ENCODE measurements at places on chromosomes 11 and 22. TPM values are rescaled to one million over a fixed set of nuclear protein-coding genes. Genes with fewer than 3 reads are reported as not detected.

DNA sequence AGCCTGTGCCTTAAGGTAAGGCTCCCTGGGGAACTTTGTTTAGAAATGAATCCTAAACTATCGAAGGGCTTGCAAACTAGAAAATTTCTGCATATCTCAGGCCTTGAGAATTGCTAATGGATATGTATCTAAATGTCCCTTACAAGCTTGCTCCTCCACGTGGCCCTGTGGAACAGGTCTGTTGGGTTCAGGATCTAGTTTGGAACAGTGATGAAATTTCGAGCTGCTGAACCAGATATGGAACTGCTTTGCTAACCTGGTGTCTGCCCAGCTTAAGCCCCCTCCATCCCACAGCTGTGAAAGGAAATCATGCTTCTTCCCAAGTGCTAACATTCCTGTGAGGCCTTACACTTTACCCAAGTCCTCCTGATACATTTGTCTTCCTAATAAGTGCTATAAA, 11.6 kb downstream of the SREBF2 start:
- no peak for DNase-seq

DNA sequence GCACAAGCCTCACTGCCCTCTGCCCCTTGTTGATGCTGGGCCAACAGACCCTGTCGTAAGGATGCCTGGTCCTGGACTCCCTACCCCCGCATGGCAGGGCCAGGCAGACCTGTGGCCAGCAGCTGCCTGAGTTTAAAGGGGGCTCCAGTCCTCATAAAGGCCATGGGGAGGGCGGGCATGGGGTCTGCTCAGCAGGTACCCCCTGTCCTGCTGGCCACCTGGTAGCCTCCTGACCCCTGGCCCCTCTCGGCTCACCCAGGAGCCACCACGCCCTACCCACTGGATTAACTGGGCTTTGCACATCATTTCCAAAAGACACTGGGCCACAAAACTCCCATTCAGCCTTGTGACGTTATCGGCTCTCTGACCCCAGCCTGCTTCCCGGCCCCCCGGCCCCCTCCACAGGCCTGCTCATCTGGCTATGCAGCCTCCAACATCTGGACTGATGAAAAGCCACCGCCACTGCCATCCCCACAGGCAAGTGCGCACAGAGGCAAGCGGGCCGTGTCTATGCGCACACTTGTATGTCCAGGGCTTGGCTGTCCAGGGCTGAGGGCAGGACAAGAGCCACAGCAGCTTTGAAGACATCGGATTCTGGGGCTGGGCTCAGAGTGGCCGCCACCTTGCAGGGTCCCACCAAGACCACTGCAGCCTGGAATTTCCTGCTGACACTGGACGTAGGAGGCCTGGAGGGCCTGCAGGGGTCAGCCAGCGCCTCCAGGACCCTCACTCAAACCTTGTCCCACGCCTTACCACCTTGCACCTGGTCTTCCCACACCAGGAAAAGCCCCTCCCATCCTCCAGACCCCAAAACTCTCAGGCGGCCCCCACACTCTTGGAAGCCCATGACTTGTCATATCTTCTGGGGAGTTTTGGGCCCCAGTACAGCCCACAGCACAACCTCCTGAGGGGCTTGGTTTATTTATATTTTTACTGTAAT, 48.7 kb downstream of the IGF2 start:
- no peak for DNase-seq

DNA sequence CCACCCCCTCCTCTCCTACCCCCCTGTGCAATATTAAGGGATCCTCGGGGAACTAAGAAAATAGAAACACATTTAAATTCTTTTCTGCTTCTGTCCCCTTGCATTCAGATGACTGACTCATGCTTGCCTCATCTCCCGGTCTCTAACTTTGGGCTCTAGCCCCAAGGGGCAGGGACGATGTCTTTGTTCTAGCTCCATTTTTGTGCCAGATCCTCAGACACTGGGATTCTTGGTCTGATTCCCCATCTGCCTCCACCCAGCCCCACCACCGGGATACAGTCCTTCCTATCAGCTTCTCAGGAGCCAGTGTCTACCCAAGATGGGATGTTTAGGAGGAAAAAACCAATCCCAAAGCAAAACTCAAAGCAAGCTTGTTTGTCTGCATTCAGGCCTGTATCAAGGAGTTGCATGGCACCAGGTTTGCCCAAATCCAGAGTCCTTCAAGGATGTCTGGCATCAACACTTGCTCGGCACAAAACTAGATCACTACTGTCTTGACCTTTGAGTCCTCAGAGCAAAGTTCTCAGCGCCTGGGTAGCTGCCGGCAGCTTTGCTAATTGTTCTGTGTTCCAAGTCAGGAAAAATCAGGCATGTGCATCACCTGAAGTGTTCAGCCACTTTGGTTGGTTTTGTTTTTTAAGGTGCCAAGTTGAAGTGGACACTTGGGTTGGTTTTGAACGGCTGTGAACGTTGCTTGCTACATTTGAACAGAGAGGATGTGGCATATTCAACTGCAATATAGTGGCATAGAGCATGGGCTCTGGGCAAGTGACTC, 212.8 kb downstream of the DSCAML1 start:
- no peak for DNase-seq

- DNase-seq = no peak
These were observed 157.6 kb downstream of the MYO18B start for GRCh38 chr22:25899566-25899965.

- DNase-seq = no peak
These were observed 77.1 kb downstream of the SCUBE1 start for GRCh38 chr22:43266076-43266475.

DNA sequence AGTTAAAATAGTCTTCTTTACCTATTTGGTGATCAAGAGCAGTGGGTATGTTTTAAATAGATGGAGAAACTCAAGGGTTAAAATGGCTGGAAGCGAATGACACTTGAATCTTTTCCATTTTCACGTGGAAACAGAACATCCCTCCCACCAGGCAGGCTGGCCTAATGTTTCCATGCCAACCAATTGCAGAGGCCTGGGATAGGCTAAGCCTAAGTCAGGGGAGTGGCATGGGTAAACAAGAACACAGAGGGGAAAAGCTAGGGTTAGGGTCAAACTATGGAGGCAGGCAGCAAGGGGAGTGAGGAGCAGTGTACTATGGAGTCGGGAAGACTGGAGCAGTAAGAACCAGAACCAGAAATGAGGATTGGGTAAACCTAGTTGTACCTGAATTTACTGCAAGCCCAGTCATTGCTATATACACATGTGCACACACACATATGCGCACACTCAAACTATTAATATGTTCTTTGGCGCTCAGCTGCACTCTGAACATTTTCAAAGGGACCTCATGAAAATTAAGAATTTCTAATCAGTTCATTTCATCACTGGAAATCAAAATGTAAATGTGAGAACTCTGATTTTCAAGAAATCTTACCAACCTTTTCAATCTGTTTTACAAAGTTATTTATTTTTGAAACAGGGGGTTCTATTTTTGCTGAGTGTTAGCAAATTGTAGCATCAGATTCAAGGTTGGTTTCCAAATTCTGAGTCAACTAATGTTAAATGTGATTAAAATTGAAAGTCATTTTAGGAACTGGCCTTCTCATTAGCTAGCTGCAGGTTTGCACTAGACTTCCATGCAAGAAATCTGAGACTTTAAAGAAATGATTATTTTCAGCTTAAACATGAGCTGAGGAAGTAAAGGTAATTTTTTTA, 327.0 kb upstream of the CCDC90B start:
- peak; percentile 48 for DNase-seq

GRCh38 chr11:2379466-2380174, 2.5 kb downstream of the CD81 start:
- DNase-seq = no peak

DNA sequence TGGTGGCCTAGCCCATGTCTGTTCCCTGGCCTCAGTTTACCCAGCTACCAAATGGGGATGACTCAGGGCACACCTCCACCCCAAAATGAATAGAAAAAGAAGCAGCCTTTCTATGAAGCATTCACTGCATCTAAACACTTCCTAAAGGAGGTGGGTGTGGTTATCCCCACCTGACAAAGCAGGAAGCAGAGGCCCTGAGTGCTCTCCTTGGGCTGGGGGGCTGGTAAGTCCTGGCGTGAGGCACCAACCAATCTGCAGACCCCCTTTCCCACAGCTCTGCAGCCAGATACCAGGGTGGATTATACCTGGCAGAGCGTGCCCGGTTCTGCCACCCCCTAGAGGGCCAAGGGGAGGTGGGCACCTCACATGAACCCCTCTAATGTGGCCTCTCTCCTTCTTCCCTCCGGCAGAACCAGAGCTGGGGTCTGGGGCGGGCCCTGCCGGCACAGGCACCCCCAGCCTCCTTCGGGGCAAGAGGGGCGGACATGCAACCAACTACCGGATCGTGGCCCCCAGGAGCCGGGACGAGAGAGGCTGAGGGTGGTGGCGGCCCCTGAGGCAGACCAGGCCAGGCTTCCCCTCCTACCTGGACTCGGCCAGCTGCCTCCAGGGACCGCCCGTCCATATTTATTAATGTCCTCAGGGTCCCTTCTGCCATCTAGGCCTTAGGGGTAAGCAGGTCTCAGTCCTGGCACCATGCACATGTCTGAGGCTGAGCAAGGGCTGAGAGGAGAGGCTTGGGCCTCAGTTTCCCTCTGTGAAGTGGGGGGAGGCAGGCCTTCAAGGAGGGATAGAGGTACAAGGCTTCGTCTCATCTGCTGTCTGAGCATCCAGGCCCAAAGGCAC, 9.2 kb downstream of the RHBDD3 start:
- no peak for DNase-seq

DNA sequence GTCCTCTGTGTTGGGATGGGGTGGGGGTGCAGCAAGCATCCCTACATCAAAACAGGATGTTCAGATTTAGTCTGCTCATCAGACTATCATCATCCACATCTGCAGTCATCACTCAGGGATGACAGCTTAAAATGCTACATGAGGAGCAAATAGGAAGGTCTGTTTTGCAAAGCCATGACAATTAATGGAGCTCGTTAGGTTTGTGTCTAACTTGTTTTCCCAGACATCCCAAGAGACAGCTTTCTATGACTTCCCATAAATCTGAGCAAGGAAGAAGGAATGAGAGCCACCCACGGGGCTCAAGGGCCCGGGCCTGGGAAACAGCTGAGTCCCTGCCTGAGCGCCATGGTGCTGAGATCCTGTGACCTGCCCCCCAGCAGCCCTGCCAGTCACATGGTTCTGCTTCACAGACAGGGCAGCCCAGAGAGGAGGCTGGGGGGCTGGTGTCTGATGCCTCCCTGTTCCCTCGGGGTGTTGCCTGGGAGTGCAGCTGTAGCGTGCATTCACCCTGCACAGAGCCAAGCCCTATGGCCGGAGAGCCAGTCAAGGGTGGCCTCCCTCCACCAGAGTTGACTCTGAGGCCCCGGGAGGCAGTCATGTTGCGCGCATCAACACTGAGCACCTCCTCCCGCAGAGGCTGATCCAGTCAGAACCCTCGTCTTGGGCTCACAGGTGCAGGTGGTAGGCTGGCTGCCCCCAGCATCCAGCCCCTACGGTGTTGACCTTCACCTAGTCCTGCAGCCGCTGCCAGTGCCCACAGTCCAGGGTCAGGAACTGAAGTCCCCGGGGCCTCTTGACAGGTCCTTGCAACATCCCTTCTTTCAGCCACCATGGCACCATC, 12.1 kb downstream of the DERL3 start:
- peak; percentile 1 for DNase-seq

GRCh38 chr11:60316317-60316716, 10.7 kb upstream of the MS4A6E start:
- DNase-seq = no peak

DNA sequence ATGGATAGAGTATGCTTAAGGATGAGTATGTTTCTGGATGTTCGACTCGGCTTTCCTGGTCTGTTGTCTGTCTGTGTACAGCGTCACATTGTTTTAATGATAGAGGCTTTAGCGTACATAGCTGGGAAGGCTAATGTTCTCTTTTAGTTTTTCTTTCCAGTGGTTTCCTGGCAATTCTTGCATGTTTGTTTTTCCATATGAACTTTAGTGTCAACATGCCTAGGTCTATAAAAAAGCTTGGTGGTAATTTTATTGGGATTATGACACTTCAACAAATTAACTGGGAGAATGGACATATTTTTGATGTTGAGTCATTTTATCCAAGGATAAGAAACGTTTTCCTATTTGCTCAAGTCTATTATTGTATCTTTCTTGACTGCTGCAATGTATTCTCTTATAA, 17.6 kb downstream of the F2 start:
- no peak for DNase-seq

DNA sequence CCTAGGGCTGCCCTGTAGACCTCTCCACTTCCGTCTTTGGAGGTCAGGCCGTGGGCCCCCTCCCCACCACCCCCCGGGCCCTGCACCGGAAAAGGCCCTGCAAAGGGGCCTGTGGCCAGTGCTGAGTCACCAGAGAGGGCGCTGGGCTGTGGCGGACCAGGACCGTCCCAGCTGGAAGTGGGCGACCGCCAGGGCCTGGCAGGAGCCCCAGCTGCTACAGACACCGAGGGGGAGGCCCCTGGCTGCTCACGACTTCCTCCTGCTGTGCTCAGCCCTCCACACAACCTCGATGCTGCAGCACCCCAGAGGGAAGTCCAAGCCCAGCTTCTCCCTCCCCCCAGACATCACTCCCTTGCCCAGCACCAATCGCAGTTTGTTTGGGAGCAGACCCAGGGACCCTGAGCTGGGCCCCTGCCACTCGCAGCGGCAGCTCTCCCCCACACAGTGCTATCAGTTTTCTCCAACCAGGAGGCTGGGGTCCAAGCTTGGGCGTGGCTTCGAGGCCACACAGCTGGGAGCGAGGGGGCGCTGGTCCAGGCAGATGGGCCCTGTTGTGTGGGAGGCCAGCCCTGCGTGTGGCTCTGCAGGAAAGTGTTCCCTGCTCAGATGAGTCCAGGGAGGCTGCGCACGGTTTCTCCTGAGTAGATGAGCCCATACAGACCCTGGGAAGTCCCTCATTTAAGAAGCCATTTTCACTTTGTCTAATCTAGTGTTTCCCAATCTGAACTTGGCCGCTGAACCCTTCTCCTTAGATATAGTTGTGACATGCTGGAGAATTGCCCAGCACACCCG, 5.6 kb upstream of the SH3BP1 start:
- DNase-seq = peak; percentile 82

Gene MS4A13
- not detected for total RNA-seq

Gene OR4D5
- not detected for total RNA-seq

Gene C11orf65
- total RNA-seq = 11.4 TPM

Gene POU2AF2
- total RNA-seq = not detected

Gene RNASEH2C
- 53.3 TPM for total RNA-seq

Gene YPEL4
- total RNA-seq = not detected

Gene FIBIN
- total RNA-seq = not detected

Gene SLC35F2
- 9.8 TPM for total RNA-seq

All from neural progenitor cell (in vitro differentiated cells).